ENCODE measurements at places on chromosomes 11 and 22.

DNA sequence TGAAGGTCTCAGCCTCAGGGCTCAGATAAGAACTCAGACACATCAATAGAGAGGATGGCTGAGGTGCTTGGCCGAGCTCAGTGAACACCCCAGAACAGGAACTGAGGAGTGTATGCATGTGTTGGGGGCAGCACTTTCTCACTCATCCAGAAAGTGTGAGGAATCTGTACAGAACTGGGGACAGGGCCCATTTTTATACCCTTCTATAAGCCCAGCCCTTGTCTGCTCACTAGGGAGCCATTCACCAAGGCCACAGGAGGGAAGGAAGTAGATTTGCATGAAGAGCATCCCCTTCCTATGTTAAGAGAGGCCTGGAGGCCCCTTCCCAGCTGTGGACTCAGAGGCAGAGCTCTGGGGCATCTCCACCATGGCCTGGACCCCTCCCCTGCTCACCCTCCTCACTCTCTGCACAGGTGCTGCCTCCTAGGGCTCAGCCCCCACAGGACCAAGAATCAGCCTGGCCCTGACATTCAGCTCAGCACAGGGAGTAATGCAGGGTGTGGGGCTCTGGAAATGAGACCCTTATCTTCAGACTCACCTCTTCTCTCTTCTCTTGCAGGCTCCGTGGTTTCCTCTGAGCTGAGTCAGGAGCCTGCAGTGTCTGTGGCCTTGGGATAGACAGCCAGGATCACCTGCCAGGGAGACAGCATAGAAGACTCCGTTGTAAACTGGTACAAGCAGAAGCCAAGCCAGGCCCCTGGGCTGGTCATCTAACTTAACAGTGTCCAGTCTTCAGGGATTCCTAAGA is 39.9 kb upstream of the GGTLC2 start:
- no peaks in the 10 kb centered on the region for H3K36me3 ChIP-seq
- H3K27me3 ChIP-seq, result no peaks in the 10 kb centered on the region
- no peak overlapping the region for H3K4me3 ChIP-seq
- no peaks in the 10 kb centered on the region for H3K4me1 ChIP-seq

DNA sequence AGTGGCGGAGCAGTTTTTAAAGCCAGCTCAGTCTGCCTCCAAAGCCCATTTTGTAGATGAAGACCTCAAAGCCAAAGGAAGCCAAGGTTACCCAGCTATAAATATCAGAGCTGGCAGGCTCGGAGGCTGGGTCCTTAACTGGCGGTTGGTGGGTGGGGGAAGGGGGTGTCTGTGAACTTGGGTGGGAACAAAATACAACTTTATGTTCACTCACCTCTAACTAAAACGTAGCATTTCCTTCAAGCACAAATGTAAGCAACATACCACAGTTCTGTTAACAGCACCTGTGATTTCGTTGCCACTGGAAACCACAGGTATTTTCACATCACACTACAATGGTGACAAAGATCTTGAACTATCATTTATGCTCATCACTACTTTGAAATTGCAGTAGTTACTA is 99.7 kb upstream of the SYT13 start:
- H3K4me1 ChIP-seq, result no peaks in the 10 kb centered on the region
- no peak overlapping the region for H3K4me3 ChIP-seq
- H3K27ac ChIP-seq, result no peak overlapping the region

DNA sequence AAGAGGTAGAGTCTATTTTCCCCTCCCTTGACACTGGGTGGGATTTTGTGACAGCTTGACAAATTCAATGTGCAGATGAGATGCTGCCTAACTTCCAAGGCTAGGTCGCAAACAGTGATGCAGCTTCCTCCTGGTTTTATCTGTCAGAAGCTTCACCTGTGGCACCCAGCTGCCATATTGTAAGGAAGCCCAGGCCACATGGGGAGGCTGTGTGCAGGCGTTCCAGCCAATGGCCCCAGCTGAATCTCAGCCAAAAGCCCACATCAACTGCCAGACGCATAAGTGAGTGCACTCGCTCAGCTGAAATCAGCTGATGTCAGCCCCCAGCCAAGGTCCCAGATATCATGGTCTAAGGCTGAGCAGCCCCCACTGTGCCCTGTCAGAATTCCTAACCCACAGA is 24.8 kb upstream of the LINC01488 start:
- no peak overlapping the region for H3K27ac ChIP-seq
- no peak overlapping the region for H3K4me3 ChIP-seq
- no peaks in the 10 kb centered on the region for H3K36me3 ChIP-seq

GRCh38 chr11:102864724-102865123 is 10.1 kb downstream of the MMP12 start:
- no peaks in the 10 kb centered on the region for H3K27me3 ChIP-seq
- no peak overlapping the region for H3K4me3 ChIP-seq
- H3K36me3 ChIP-seq, result no peaks in the 10 kb centered on the region
- no peak for DNase-seq

GRCh38 chr11:107785401-107785800 is 73.2 kb downstream of the SLC35F2 start:
- H3K36me3 ChIP-seq, result no peaks in the 10 kb centered on the region
- no peaks in the 10 kb centered on the region for H3K27me3 ChIP-seq
- DNase-seq, result no peak
- H3K27ac ChIP-seq, result no peak overlapping the region
- H3K4me1 ChIP-seq, result no peaks in the 10 kb centered on the region
- no peak overlapping the region for H3K4me3 ChIP-seq

DNA sequence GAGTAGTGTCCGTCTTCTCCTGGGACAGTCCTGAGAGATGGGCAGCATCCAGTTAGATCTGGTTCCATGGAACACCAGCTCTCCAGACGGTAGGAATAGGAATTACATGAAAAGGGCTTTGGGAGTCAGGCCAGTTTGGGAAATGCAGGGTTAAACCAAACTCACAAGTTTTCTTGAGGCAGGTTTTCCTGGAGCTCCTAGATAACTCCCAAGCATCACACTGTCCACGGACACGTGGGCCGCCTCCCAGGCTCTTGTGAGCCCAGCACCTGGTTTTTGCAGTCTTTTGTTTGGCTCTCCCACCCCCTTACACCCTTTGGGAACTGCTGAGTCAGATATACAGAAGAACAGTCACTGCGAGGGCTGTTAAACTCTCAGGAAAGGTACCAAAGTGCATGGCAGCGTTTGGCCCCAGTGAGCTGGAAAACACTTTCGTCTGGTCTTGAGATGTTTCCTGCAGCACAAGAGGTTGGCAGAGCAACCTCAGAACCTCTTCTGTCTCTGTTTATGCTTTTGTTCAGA is 90.0 kb downstream of the BCR start:
- no peak overlapping the region for H3K27ac ChIP-seq
- peaks cover 1% of the 10 kb centered on the region for H3K36me3 ChIP-seq
- H3K27me3 ChIP-seq, result no peaks in the 10 kb centered on the region
- no peak overlapping the region for H3K4me3 ChIP-seq

- no peaks in the 10 kb centered on the region for H3K36me3 ChIP-seq
- DNase-seq, result no peak
- no peak overlapping the region for H3K27ac ChIP-seq
- H3K4me3 ChIP-seq, result no peak overlapping the region
- no peaks in the 10 kb centered on the region for H3K27me3 ChIP-seq
These were observed 109.4 kb downstream of the KIF18A start for GRCh38 chr11:27998552-27998951.

- no peaks in the 10 kb centered on the region for H3K36me3 ChIP-seq
- no peaks in the 10 kb centered on the region for H3K27me3 ChIP-seq
- DNase-seq, result no peak
- no peak overlapping the region for H3K27ac ChIP-seq
- peak overlapping the region; percentile 26 for H3K4me3 ChIP-seq
These were observed 11.4 kb downstream of the SCARF2 start for GRCh38 chr22:20426259-20426615.

DNA sequence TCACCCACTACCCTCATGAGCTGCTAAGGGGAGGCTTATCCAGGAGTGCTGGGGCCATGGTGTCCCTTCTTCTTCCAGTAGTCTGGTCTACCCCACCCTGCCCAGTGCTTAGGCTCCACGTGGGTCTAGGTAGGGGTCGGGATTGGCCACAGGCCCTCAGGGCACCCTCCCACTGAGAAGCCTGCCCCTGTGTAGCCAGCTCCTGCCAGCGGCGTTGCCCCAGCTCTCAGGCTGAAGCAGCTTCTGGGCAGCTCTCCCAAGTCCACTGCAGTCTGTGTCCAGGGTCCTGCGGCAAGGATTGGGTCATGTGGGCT is 24.0 kb upstream of the RIC3 start:
- H3K36me3 ChIP-seq, result no peaks in the 10 kb centered on the region
- H3K4me1 ChIP-seq, result no peaks in the 10 kb centered on the region
- no peaks in the 10 kb centered on the region for H3K27me3 ChIP-seq
- no peak overlapping the region for H3K4me3 ChIP-seq
- H3K27ac ChIP-seq, result no peak overlapping the region
- DNase-seq, result no peak

DNA sequence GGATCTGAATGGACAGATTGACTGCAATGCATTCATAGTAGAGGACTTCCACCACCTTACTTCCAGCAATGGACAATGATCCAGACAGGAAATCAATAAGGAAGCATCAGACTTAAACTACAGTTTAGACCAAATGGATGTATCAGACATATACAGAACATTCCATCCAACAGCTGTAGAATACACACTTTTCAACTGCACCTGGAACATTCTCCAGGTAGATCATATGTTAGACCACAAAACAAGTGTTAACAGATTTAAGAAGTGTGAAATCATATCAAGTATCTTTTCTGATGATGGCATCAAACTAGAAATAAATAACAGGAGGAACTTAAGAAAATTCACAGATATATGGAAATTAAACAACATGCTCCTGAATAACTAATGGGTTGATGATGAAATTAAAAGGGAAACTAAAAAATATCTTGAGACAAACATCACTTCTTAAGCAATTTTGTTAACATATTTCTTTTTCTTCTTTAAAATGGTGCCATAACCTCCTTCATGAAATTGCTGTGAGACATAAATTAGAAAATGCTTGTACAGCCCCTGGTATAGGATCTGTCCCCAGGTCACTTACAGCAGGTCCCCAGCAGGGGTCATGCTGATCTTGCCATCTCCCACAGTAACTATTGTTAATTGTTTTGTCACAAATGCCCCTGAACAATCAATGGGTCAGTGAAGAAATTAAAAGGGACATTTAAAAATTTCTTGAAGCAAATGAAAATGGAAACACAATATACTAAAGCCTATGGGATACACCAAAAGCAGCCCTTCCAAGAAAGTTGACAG is 100.0 kb upstream of the OR4B1 start:
- H3K27me3 ChIP-seq, result no peaks in the 10 kb centered on the region
- no peak overlapping the region for H3K4me3 ChIP-seq
- no peak for DNase-seq
- H3K36me3 ChIP-seq, result no peaks in the 10 kb centered on the region
- H3K27ac ChIP-seq, result no peak overlapping the region
- H3K4me1 ChIP-seq, result no peaks in the 10 kb centered on the region

GRCh38 chr11:72958791-72959190 is 144.6 kb downstream of the ATG16L2 start:
- no peak overlapping the region for H3K4me3 ChIP-seq
- H3K27ac ChIP-seq, result no peak overlapping the region
- no peak for DNase-seq
- no peaks in the 10 kb centered on the region for H3K4me1 ChIP-seq
- H3K27me3 ChIP-seq, result no peaks in the 10 kb centered on the region
- no peaks in the 10 kb centered on the region for H3K36me3 ChIP-seq

- H3K36me3 ChIP-seq, result no peaks in the 10 kb centered on the region
- no peaks in the 10 kb centered on the region for H3K27me3 ChIP-seq
- peak overlapping the region; percentile 99 for H3K27ac ChIP-seq
- DNase-seq, result no peak
- H3K4me3 ChIP-seq, result peak overlapping the region; percentile 89
These were observed 737 bp downstream of the BCL2L13 start for GRCh38 chr22:17639247-17639741.

DNA sequence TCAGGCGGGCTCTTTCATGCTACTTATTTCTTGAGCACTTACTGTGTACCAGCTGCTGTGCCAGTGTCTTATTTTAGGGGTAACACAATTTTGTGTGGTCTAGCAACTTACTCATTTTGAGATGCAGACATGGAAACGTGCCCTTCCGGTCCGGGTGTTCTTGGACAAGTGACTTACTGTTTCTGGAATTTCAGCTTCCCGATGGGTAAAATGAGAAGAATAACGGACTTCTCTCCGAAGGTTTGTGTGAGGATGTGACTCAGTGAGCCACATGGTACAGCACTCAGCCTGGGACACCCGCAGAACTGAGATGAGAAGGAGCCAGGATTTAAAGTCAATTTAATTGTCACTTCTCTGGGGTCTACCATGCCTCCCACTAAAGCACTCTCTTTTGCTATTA is 114.5 kb upstream of the SYT13 start:
- H3K4me1 ChIP-seq, result no peaks in the 10 kb centered on the region
- peaks cover 35% of the 10 kb centered on the region for H3K27me3 ChIP-seq
- H3K4me3 ChIP-seq, result no peak overlapping the region
- no peaks in the 10 kb centered on the region for H3K36me3 ChIP-seq
- no peak overlapping the region for H3K27ac ChIP-seq

GRCh38 chr11:131307506-131307905 is 62.9 kb upstream of the NTM start:
- H3K27me3 ChIP-seq, result peaks cover 9% of the 10 kb centered on the region
- no peak overlapping the region for H3K4me3 ChIP-seq
- no peaks in the 10 kb centered on the region for H3K4me1 ChIP-seq

DNA sequence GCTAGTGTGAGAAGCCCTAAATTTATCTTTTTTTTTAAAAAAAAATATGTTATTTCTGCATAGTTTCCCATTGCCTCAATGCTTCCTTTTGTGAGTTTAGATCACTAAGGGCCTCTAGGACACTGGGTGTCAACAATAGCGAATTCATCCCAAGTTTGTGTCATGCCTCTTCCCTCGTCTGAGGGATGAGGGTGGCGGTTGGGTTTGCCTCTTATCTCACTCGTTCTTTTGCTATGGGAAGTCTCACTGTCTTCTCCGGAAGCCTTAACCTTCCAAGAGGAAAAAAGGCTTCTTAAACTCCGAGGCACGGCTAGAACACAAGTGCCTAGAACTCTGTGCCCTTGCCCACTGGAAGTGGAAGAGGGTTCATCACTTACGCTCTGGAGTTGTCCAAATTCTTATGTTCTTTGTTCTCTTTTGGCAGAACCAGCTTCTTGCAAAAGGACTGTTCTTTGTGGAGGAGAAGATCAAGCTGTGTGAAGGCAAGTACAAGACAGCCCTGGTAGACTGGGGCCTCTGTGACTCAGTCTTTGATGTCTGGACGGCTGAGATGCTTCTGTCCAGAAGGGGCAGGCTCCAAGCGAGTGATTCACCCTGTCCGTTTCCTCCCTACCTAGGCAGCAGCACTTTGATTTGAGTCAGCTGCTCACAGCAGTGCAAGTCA is 78.5 kb downstream of the TRAF6 start:
- H3K4me1 ChIP-seq, result peaks cover 11% of the 10 kb centered on the region
- DNase-seq, result no peak
- no peaks in the 10 kb centered on the region for H3K27me3 ChIP-seq
- H3K36me3 ChIP-seq, result no peaks in the 10 kb centered on the region

- H3K4me1 ChIP-seq, result peaks cover 28% of the 10 kb centered on the region
- DNase-seq, result no peak
- no peaks in the 10 kb centered on the region for H3K36me3 ChIP-seq
- no peaks in the 10 kb centered on the region for H3K27me3 ChIP-seq
- no peak overlapping the region for H3K4me3 ChIP-seq
- peak overlapping the region; percentile 96 for H3K27ac ChIP-seq
These were observed 3.5 kb downstream of the VPS37C start for GRCh38 chr11:61157743-61158142.

- no peak overlapping the region for H3K4me3 ChIP-seq
- no peaks in the 10 kb centered on the region for H3K4me1 ChIP-seq
- H3K27me3 ChIP-seq, result no peaks in the 10 kb centered on the region
- H3K27ac ChIP-seq, result no peak overlapping the region
- no peaks in the 10 kb centered on the region for H3K36me3 ChIP-seq
- no peak for DNase-seq
These were observed 233.4 kb upstream of the DDI1 start for GRCh38 chr11:103803062-103803461.

All from esophagus squamous epithelium (tissue), 5 donors.